ENCODE measurements at places on chromosomes 1 and 21.

- DNase-seq: no peak
Observed at GRCh38 chr1:1000357-1001056, 610 bp upstream of the HES4 start.

GRCh38 chr21:33940881-33941245 lies 25.3 kb upstream of the ATP5PO start:
- no peak for DNase-seq

- no peak for DNase-seq
Observed at GRCh38 chr1:177596485-177596884, 373.4 kb downstream of the SEC16B start.

- DNase-seq: peak; percentile 68
Observed at GRCh38 chr1:198656500-198656932, 17.7 kb downstream of the PTPRC start.

DNA sequence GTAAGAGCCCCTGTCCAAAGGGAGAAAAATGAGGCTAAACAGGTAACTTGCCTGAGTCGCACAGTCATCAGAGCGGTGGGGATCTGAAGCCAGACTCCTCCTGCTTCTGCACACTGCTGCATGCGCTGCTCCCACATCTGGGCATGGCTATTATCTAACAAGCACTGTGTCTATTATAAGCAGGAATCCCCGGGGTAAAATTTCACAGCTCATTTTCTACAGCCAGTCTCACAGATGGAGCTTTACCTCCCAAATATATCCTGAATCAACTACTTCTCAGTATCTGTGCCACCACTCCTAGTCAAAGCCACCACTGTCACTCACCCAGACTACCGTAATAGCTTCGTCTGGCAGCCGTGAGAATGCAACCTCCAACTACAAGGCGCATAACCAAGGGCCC lies 9.8 kb downstream of the MTOR start:
- DNase-seq: no peak

DNA sequence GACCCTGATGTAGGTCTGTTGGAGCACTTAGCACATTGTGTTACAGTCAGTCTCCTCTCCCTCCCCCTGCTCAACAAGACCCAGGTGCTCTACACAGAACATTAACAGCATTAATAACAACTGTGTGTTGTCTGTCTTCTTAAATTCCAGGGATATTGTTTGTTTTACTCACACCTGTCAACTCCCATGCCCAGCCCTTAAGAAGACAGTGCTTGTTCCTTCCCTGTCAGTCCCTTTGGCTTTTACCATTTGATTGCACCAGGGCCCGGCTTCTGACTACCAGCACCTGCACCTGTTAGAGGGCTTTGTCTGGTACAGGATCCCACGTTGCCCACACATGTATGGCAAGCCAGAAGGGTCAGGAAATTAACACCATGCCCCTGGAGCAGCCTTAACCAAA lies 11.7 kb downstream of the RIMKLA start:
- no peak for DNase-seq

DNA sequence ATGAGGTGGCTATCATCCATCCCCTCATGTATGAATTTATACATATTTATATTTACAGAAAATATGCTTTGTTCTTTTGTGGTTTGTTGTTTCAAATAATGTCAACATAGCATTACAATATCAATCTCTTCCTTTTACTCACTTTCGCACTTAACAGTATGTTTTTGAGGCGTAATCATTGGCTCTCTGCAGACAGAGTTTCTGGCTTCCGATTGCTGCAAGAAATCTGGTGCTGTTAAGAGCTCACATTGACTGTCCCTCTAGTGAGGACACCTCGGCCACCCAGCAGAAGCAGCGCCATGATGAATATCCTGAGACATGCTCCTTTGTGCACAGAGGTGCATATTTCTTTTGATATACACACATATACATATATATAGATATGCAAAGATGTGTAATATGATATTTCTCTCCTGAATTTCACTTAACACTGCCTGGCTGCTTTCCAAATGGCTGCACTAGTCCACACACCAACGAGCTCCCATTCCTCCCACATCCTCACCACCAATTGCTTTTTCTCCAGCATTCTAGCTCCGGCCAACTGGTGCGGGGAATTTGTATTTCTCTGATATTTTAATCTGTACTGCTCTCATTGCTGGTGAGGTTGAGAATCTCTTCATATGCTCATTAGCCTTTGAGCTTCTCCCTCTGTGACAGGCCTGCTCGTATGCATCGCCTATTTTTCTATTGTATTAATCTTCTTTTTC lies 248.4 kb downstream of the SIPA1L2 start:
- no peak for DNase-seq

DNA sequence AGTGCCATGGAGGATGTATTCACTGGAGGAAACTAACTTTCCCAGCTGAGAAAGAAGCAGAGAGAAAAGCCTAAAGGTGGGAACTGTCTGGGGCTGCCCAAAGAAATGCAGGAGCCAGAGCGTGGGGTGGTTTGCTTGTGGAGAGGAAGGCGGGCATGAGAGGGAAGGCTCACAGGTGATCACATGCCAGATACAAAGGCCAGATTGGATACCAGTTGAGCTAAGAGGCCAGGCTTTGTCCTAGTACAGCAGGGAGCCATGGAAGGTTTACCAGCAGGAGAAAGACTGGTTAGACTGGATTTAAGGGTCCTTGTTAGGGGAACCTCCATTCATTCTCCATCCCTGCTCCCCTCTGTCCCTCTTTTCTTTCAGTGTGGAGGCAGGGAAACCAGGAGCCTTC lies 66.4 kb downstream of the BEND5 start:
- DNase-seq: no peak

GRCh38 chr21:36917471-36918158 lies 48.9 kb downstream of the HLCS start:
- DNase-seq: no peak

GRCh38 chr1:75293270-75293669 lies 159.1 kb downstream of the LHX8 start:
- no peak for DNase-seq

- no peak for DNase-seq
Observed at GRCh38 chr1:55555956-55556725, 341.0 kb upstream of the USP24 start.

GRCh38 chr1:154416471-154417337 lies 11.6 kb downstream of the IL6R start:
- no peak for DNase-seq

DNA sequence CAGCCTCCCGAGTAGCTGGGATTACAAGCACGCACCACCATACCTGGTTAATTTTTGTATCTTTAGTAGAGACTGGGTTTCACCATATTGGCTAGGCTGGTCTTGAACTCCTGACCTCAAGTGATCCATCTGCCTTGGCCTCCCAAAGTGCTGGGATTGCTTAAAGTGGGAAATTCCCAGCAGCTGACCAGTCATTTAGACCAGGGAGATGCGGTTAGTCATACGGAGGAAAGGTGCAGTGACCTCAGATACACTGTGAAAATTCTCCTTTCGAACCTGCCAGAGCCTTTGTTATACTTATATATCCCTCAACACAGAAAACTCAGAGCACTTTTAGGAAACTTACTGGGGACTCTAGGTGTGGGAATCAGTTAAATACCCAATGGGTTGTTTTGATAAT lies 39.6 kb downstream of the MAP10 start:
- no peak for DNase-seq

DNA sequence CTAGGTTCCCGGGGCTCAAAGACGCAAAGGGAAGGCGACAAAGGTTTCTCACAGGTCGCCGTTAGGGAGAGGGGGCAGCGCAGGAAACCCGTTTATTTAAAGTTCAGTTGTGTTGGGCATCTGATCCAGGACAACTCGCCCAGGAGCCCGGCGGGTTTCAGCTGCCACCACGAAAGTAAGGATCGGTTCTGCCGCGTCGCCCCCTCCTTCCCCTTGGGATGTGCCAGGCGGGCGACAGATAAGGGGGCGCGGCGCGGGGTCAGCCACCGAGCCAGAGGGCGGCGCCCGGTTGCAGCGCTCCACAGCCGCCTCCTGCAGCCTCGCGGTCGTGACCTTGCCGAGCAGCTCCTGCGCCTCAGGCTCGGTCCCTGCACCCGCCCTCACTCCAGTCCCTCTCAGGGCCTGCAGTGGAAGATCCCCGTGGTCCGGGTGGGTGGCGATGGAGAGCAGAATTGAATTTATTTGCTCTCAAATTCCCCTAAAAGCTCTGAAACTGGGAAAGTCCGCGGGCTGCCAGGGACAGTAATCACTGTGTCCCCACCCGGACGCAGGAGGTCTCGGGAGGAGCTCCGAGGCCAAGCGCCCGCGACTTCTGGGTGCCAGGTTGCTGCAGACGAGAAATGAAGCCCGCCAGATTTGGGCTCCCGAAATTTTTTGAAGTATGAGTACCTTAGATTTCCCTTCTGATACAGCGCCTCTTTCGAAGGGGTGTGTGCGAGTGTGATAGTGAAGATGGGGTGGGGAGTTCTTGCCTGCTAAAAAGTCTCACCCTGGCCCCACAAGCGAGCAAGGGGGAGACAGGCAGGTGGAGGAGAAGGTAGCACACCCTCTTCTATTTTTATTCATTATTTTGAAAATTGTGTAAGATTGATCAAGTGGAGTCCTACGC lies 28.4 kb upstream of the NFIA start:
- DNase-seq: no peak

DNA sequence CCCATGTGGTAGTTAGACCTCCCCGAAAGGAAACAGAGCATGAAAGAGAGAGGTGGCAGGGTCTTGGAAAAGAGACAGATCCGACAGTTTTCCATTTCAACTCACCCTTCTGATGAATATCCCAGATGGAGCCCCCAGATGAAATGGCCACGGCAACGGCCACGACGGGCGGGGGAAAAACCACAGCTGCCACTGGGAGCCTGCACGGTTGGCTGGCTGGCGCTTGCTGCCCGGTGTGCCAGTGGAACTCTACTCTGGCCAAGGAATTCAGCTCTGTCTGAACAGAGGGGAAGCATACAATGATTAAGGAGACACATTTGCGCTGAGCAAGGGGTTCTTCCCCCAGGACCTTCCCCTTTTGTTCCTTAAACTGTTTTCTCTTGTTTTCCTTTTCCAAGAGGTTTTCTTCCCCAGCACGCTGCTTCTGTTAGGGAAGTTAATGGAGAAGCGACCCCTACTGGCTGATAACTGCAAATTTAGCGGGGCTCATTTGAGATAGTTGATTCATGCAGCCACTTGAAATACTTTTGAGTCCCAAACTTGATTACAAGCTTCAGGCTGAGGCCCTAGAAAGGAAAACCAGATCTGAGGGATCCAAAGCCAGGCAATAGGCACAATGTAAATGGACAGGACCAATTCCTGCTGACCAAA lies 1122.5 kb downstream of the NCAM2 start:
- no peak for DNase-seq

DNA sequence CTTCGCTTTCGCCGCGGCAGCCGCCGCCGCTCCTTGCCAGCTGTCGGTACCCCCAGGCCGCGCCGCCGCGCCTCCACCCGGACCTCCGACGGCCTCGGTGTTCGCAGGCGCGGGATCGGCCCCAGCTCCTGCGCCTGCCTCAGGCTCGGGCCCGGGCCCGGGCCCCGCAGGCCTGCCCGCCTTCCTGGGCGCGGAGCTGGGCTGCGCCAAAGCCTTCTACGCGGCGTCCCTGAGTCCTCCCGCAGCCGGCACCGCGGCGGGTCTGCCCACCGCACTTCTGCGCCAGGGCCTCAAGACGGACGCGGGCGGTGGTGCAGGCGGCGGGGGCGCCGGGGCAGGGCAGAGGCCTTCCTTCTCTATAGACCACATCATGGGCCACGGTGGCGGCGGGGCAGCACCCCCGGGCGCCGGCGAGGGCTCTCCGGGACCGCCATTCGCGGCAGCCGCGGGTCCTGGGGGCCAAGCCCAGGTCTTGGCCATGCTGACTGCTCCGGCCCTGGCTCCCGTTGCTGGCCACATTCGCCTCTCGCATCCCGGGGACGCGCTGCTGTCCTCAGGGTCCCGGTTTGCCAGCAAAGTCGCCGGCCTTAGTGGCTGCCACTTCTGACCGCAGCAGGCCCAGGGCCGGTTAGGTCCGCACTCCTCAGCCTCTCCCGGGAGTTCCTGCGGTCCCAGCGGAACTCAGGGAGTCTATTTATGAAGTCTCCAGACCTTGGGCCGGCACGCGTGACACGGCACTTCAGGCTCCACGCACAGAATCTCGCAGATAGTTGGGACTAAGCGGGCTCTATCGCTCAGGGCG lies 1.4 kb downstream of the FOXD2 start:
- no peak for DNase-seq

DNA sequence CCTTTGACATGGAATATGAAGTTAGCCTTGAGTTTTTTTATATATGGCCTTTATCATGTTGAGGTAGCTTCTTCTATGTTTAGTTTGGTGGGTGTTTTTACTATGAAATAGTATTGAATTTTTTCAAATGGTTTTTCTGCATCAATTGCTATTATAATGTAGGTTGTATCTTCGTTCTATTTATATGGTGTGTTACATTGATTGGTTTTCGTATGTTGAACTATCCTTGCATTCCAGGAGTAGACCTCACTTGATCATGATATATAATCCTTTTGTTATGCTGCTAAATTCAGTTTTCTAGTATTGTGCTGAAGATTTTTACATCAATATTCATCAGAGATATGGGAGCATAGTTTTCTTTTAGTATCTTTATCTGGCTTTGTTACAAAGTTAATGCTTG lies 55.8 kb downstream of the C1orf198 start:
- DNase-seq: no peak

DNA sequence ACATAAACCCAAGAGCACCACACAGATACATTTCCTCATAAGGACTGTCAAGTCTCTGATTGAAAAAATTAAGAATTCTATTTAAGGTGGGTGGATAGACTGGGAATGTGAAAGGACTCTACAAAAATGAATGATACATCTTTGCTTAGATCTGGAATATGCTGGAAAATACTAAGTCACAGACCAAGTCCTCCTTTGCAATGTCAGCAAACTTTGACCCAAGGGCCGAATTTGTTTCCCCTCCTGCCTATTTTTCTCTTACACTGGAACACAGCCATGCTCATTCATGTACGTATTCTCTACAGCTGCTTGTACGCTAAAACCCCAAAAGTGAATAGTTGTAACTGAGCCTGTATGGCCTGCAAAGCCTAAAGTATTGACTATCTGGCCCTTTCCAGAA lies 180.7 kb downstream of the ADSS2 start:
- DNase-seq: no peak

DNA sequence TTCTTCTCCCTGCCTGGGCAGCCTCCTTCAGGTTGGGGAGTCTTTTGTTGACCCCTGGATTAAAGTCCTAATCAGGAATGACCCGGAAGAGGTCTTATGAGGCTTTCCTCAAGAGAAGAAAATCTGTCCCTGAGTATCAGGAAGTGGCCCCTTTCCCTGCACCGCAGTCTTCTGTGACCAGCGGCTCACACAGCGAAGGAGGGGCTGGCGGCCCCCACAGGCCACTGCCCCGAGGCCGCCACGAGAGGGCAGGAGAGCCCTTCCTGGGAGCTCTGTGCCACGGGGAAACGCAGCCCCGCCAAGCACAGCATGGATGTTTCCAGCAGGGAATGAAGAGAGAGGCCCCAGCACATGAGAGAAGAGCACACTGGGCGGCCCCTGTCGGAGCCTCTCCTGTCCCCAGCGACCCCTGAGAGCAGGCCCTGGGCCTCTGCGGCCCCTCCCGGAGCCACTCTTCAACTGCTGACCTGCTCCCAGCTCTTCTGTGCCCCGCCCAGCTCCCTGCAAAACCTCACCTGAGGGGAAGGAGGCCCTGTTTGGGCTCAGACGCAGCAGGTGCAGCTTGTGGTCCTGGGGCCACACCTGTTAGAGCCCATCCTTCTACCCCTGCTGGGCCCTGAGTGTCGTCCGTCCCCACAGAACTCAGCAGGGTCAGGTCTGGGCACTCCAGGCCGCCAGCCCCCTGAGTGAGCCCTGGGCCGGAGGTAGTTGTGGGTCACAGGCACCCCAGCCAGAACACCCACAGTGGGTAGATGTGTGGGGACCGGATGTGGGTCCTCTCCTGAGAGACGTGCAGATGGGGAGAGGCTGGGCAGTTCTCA lies 4.9 kb upstream of the POFUT2 start:
- peak; percentile 68 for DNase-seq
